ENCODE measurements at places on chromosomes 11 and 22.

DNA sequence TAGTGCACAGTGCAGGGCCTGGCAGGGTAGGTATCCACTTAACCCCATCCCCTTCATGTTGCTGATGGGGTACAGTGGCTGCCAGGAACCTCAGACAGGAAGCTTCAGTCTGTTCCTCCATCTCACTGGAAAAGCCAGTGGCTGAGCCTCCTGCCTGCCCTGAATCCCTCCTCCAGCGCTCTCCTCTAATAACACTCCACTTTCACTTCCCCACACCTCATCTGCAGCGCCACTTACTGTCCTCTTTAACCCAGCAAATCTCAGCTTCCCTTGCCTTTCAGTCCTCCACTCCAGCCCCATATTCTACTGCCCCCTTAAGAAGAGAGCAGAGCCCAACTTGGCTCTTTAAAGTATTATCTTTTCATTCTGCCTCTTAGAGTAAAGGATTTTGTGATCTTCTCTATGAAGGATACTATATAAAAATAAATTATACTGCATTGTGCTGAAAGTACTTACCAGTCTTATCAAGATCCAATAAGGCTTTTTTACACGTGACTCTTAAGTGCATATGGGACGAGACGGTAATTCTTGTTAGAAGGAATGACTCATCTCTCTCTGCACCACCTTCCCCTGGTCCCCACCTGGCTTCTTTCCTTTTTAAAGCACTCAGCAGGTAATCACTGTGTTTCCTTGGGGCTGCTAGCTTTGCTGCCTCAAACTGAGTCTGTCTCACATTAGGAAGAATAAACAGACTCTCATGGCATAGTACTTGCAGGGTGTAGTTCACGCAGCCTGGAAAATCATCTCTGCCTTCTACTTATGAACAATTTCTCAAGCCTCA, 238.0 kb upstream of the NARS2 start:
- no peak for DNase-seq

DNA sequence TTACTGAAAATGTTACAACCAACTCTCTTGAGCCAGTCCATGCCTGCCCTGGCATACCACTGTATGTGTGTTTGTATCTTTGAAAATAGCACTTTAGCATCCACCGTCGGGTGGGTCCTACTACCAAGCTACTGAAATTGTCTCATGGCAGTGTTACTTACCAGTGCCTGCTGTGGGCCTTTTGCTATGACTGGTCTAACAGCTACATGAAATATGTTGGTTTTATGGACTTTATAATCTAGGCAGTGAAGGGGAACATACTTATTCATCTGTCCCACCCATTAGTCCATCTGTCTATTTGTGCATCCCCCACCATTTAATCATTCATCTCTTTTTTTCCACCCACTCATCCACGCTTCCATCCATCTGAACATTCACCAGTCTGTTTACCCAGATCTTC, 106.0 kb downstream of the NAV2 start:
- DNase-seq: no peak

- DNase-seq: peak; percentile 16
Measured at GRCh38 chr11:45930951-45931570, 8.6 kb downstream of the LARGE2 start.

DNA sequence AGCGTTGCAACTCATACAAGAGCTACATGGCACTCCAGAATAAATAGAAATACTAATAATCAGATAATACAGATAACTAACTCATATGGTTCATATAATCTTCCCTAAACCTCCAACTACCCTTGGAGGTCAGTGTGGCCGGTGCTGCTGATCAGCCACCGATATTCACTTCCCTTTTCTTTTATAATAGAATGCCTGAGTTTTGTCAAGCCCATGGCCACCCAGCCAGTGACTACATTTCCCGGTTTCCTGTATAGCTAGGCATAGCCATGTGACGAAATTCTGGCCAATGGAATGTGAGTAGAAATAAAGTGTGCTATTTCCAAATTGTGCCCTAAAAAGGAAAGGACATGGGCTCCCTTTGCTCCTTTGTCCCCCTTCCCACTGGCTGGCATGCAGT, 5.9 kb upstream of the CAT start:
- DNase-seq: no peak

GRCh38 chr11:46417711-46418110, 26.1 kb upstream of the CHRM4 start:
- DNase-seq: no peak

DNA sequence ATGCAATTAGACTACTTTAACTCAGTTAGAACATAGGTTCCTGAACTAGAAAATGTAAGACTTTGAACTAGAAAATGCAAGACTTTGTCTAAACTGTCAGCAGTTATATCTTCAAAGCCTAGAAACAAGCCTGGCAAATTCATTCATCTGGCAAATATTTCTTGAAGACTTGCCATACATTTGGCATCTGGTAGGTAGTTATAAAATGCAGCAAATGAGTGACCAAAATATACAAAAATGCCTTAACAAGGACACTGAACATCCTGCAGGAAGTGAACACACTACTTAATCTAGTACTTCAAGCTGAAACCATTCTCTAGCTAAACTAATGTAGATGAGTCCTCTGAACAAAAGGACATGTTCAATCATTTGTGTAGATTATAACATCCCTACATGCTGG, 84.7 kb upstream of the SCUBE2 start:
- DNase-seq: no peak
